NCI-H1930 (cell line): ENCODE measurements at places on chromosomes 4 and X.

DNA sequence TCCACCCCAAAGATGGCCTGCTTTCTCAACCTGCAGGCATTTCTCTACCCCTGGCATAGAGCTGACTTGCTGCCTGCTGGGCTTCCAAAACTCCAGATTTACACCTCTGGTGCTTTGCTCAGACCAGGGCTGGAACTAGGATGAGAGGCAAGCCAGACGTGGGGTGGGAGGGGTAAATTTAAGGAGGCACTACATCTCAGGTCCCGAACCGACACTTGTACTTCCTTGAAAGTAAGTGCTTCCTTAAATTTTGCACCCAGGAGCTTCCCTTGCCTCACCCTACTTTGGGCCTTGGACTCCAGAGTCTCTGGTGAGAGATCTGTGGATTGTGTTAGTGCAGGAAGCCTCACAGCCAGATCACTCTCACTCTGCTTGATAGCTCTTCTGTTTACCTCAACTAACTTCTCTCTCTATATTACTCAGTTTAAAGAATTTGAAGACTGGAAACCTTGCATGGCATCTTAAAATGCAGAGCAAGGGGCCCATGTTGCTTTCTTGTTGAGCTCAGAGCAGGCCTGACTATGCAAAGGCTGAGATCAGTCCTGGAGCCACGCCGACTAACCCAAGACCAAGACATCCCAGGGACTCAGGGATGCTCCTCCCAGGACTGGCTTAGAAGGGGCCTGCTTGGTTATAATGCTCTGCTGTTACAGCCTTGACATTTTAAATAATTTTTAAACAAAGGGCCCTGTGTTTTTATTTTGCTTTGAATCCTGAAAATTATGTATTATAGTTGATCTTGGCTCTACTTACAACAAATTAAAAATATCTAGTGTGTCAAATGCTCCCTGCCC lies 145.0 kb upstream of the LEF1 start:
- no peak for DNase-seq

GRCh38 chrX:147403040-147403439 lies 508.7 kb upstream of the FMR1 start:
- no peak for DNase-seq

GRCh38 chr4:105343146-105343931 lies 130.5 kb downstream of the PPA2 start:
- no peak for DNase-seq

DNA sequence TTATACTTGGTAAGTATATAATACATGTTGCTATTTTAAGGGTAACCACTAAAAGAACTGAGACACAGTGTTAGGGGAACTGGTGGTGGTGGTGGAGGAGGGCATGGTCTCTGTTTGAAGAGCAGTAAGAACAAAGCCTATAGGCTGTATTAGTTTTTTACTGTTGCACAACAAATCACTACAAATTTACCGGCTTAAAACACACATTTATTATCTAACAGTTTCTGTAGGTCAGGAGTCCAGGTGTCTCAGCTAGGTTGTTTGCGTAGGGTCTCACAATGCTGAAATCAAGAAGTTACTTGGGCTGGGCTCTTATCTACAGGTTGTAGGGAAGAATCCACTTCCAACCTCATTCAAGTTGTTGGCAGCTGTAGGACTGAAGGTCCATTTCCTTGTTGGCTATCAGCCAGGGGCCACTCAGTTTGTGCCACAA lies 52.6 kb downstream of the CASK start:
- no peak for DNase-seq

- DNase-seq = no peak
These were observed 50.0 kb downstream of the NOP14 start for GRCh38 chr4:2913168-2913567.

- no peak for DNase-seq
These were observed 1005.5 kb downstream of the ARAP2 start for GRCh38 chr4:35238793-35239192.

GRCh38 chr4:3498901-3499510 lies 33.2 kb downstream of the LRPAP1 start:
- DNase-seq = no peak

- no peak for DNase-seq
These were observed 4.3 kb downstream of the ASB11 start for GRCh38 chrX:15311119-15311518.

DNA sequence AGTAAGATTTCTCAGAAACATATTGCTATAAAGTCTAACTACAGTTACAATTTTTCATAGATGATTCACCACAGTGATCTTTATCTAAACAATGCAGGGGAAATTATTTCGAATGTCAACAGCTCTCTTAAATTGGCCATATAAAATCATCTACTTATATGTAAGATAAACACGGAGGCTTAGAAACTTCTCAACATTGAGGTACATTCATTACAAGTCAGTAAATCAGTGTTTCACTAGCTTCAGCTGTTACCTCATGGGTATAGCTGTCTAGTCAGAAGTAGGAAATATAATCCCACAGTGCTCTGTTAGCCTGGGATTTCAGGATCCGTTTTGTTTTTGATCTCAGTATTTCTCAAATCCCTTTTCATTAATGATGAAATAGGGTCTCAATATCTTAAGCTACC lies 43.2 kb downstream of the PCDH7 start:
- no peak for DNase-seq

GRCh38 chr4:171919314-171919713 lies 106.1 kb downstream of the GALNTL6 start:
- no peak for DNase-seq

DNA sequence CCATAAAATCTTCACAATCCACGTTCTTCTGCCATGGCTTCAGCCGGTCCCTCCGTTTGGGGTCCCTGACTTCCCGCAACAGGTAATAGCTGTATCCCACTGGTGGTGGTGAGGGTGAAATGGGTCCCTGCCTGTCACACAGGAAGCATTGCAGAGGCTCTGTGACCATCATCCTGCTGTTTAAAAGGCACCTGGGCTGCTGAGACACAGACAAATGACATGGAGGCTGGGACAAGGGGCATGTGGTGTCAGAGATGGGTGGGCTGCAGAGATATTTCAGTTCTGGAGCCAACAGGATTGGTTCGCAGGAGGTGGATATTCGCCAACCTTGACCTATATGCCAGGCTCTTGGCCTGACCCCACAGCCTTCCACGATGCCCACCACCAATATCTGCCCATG lies 82.1 kb downstream of the JAKMIP1 start:
- DNase-seq = no peak

DNA sequence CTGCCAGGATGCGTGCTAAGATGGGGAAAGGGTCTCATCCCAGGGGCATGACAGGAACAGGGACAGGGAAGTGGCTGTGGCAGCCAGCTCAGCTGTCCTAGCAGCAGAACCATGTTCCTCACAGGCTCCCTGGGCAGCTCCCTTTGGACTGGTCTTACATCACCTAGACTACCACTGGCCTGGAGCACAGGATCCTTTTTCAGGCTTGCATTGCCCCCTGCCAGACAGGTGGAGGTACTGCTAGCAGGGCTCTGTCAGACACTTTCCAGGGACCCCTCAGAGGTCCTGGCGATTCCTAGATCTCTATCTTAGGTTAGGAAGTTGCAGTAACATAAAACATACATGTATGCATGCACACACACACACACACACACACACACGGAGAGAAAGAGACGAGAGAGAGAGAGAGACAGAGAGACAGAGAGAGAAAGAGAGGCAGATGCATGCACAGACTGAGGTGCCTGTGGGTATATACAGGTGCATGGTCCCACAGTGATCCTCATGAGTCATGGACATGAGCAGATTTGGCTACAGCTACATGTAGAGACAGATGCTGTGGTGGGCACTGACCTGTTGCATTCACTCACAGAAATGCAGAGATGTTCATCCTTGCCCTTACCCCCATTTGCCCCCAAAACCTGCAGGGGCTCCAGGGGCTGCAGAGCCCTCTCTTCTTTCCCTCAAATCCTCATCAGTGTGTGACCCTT lies 63.6 kb downstream of the STARD8 start:
- DNase-seq = no peak

- no peak for DNase-seq
These were observed 8.8 kb downstream of the HTT-AS start for GRCh38 chr4:3065551-3065950.

- DNase-seq = no peak
These were observed 203.3 kb upstream of the HS3ST1 start for GRCh38 chr4:11632025-11632424.

GRCh38 chr4:181989071-181989470 lies 254.1 kb upstream of the TENM3 start:
- DNase-seq = no peak

DNA sequence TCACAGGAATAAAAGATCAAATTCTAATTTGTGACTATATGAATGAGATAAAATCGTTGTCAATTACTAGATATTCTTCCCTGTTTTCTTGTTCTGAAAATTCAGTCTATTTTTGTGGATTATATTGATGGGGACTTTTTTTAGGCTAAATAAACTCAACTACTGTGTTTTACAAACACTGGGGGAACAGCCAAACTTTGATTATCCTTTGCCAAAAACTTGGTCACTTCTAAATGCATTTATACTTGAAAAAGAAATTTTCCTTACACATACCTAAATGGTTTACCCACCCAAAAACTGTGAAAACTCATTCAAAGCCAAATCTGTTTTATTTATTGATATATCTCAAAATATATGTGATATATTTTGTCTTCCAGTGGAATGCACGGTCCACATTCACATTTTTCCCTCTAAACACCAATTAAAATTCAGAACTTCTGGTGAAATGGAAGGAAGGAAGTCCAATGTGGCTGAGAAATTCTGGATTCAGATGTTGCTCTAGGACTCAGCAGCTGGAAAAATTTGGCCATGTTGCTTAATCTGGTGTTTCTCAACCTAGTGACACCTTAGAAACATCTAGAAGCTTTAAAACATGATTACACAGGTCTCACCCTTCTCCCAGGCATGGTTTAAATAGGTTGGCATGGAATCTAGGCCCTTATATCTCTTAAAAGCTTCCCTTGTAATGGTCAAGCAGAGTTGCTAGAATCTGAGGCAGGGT lies 28.6 kb upstream of the ARHGAP24 start:
- no peak for DNase-seq

GRCh38 chrX:107566604-107567262 lies 61.6 kb upstream of the PRPS1 start:
- DNase-seq = no peak

DNA sequence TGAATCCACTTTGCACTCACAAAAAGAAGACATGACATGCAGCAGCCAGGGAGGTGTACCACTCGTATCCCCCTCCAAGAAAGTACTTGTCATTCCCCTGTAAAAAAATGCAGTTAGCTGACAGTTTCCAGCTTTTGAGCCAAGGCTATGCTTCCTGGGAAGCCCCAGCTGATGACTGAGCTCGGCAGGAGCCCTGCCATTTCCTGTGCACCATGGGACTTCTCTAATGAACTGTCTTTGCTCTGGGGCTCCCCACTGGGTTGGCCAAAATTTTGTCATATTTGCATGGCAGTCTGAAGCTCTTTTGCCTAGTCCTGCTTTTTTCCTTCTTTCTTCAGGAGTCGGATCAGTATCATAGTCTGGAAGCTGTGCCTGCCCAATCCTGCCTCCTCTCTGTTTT lies 104.5 kb upstream of the MAOA start:
- DNase-seq = no peak

- DNase-seq = no peak
These were observed 9.0 kb upstream of the PAGE5 start for GRCh38 chrX:55210931-55211677.

DNA sequence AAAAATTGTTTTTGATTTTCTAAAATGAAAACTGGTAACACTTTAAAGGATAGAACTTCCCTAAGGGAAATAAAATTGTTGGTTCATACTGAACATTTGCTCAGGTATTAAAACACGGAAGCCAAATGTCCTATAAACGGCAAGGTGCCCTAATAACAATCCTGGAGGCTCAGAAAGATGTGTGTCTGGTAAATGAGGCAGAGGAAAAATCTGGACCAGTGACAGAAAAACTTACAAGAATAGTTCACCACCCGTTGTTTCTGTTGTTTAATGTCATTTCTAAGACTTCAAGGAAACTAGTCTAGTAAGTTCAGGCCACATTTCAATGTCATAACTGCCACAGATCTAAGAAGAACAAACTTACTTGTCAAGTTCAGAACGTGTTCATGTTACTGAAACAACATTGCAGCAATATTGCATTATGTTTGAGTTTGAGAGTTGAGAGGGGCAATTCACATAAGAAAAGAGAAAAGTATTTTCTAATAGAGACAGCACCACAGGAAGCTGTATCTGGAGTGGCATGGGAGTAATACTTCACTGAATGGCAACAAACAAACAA lies 476.6 kb downstream of the GRXCR1 start:
- no peak for DNase-seq

GRCh38 chrX:124902953-124903352 lies 416.7 kb upstream of the TEX13C start:
- no peak for DNase-seq

- DNase-seq = no peak
These were observed 16.0 kb downstream of the PPP2R2C start for GRCh38 chr4:6456450-6456849.

- no peak for DNase-seq
These were observed 84.2 kb downstream of the CHIC1 start for GRCh38 chrX:73647212-73647611.

- no peak for DNase-seq
These were observed 280.2 kb upstream of the SLC7A11 start for GRCh38 chr4:138522366-138522765.

DNA sequence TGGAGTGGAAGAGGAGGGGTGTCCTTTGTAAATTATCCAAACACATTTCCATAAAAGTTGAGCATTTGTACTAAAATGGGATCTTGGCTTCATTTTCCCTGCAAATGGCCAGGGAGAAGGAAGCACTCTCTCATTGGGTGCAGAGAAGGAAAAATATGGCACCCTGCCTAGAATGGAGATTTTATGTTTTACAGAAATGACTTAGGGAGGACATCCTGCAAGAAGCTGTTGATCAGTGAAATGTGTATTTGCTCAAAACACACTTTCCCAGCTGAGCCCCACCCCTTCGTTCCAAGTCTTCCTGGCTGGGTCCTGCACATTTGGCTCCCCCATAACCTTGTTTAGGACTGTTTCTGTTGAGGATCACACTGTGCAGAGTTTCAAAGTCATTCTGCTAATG lies 213.5 kb upstream of the TAPT1 start:
- DNase-seq = no peak

DNA sequence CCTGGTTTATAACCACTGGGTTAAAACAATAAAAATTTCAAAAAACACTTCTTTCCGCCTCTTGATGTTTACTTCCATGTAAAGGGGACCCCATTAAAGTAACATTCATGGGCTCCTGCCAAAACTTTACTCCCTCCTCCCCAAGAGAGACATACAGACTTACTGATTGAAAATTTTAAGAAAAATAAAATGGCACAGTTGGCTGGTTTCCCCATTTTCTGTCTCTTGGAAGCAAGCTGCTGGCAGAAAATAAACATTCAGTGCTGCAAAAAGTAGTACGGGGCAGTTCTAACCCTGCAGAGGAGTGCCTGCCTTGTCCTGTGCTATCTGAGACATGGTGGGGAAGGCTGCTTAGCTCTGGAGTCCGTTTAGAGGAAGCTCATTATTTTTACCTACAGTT lies 187.3 kb upstream of the INTU start:
- DNase-seq = no peak

- DNase-seq = no peak
These were observed 175.4 kb upstream of the TENM3 start for GRCh38 chr4:182067828-182068227.

- DNase-seq = no peak
These were observed 121.8 kb downstream of the ARHGAP10 start for GRCh38 chr4:147853706-147854105.

GRCh38 chr4:6427439-6428090 lies 44.8 kb downstream of the PPP2R2C start:
- no peak for DNase-seq
